ENCODE measurements at places on chromosomes 3 and 15. TPM values are rescaled to one million over a fixed set of nuclear protein-coding genes. Genes with fewer than 3 reads are reported as not detected.

THRB gene
- 8.7 TPM for total RNA-seq

TGM4 gene
- not detected for total RNA-seq

CCDC9B gene
- total RNA-seq: 16.2 TPM

RTP3 gene
- not detected for total RNA-seq

AGBL1 gene
- total RNA-seq: not detected

MAGEF1 gene
- total RNA-seq: 20.1 TPM

TSC22D2 gene
- 15.4 TPM for total RNA-seq

PDE8A gene
- total RNA-seq: 20.6 TPM

GAP43 gene
- 3.4 TPM for total RNA-seq

RETNLB gene
- not detected for total RNA-seq

PLSCR1 gene
- 173 TPM for total RNA-seq

Data from fibroblast of the aortic adventitia (primary cell).